ENCODE measurements at places on chromosomes 5 and 9. TPM values are rescaled to one million over a fixed set of nuclear protein-coding genes. Genes with fewer than 3 reads are reported as not detected.

Gene HEMGN
- total RNA-seq, result 4.2 TPM

Gene ZBED3
- total RNA-seq, result 4.0 TPM

Gene NUTM2F
- total RNA-seq, result not detected

DNA sequence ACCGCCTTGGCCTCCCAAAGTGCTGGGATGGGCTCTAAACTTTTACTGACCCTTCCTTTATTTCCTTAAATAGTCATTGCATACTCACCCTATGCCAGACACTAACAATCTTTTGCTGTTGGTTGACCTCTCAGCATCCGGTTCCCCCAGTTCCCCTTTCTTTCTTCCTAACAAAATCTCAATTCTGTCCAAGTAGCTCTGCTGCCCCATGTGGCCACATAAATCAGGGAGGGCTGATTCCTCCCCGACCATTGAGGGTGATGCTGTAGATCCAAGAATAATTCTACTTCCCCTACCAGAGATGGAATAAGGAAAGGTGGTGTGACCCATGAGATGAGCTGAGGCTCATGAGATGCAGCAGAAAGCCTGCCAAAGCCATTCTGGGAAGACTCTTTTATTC lies 315.3 kb upstream of the MSX2 start:
- DNase-seq, result no peak

- no peak for DNase-seq
These were observed 247.1 kb upstream of the CCNG1 start for GRCh38 chr5:163190283-163190682.

DNA sequence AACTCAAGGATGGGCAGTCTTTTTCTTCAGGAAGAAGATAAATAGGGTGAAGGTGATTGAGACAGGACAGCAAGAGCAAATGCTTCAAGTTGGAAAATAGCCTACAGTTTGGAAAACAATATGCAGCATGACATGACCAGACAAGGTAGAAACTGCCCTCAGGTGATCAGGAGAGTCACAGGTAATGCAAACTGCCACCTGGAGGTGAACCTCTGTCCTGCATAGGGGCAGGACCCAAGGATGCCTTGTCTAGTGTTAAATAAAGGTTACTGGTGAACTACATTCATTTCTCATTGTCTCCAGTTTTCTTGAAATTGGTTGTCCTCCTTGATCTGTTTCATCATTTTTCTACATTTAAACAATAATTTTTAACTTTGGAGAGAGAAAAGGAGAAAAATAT lies 232.1 kb downstream of the SEMA5A start:
- no peak for DNase-seq

DNA sequence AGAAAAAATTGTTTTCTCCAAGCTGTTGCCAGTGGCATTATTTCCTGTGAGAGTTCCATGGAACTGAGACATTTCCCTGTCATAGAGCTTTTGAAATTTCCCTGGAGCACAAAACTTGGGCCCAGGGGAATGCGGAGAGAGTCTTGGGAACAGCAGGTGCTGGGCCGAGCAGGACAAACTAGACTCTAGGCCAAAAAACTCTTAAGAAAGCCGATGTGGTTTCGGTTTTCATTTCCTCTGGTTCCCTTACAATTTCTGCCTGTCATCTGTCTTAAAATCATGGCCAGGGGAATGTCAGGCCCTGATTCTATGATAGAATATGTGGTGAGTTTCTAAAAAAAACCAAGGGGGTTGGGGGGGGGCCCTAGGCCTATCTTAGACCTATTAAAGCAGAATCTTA lies 4.6 kb downstream of the SLC35A4 start:
- DNase-seq, result no peak

GRCh38 chr9:81394881-81395675 lies 294.3 kb downstream of the TLE1 start:
- DNase-seq, result no peak

DNA sequence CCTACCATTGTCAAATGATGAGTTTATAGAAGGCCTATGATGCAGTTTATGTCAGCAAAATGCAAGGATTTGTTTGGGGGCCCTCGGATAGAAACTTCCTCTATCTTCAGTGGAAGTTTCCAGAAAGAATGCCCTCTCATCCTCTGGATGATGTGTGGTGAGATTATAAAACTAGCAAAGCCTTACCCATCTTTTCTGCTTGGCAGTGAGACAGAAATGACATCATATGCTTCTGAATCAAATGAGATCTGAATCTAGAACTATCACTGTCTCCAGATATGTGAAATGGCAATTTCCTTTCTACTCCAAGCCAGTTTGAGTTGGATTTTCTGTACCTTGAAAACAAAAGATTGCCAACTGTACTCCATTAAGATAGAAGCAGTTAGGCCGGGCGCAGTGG lies 60.4 kb upstream of the CKMT2 start:
- no peak for DNase-seq

GRCh38 chr5:42005561-42006153 lies 80.6 kb downstream of the FBXO4 start:
- DNase-seq, result no peak

DNA sequence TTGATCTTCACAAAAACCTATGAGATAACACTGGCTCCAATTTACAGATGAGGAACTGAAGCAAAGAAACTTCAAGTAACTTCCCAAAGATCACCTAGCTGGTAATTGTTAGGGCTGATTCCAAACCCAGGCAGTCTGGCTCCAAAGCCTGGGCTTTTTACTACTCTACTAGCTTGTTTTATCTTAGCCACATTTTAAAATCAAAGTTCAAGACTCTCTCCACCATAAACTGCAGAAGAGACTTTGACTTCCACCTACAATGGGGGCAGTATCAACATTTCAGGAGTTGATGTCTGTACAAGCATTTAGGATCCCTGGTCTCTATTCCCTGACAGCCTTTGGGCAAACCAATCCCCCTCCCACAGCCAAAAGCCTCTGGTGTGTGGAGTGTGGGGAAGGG lies 33.8 kb downstream of the LHFPL2 start:
- DNase-seq, result no peak

Gene UBE2QL1
- total RNA-seq, result not detected

DNA sequence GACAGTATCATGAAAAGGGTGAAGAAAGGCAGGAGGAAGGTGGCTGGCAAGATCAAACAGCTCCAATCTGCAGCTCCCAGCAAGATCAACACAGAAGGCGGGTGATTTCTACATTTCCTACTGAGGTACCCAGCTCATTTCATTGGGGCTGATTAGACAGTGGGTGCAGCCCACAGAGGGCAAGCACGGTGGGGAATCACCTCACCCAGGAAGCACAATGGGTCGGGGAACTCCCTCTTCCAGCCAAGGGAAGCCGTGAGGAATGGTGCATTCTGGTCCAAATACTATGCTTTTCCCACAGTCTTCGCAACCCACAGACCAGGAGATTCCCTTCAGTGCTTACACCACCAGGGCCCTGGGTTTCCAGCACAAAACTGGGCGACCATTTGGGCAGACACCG lies 66.8 kb downstream of the CAMSAP1 start:
- DNase-seq, result no peak

Gene SVEP1
- total RNA-seq, result not detected

DNA sequence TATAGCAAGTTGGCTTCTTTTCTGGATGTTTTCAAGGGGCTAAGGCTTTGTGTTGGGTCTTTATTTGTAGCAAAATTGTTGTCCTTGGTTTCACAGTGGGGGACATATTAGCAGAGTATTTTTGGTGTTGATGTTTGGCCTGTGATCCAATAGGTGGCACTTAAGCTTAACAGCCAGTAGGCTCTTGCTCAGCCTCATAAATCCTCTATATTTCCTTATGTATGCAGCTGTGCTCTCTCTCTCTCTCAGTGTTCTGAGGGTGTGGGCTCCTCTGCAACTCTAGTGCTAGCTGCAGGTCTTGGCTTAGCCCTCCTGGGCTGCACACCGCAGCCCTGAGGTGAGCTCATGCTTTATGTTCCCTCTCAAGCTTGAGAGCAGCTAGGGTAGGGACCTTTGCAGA lies 195.0 kb upstream of the GHR start:
- no peak for DNase-seq

Gene TMEM141
- 28.2 TPM for total RNA-seq

DNA sequence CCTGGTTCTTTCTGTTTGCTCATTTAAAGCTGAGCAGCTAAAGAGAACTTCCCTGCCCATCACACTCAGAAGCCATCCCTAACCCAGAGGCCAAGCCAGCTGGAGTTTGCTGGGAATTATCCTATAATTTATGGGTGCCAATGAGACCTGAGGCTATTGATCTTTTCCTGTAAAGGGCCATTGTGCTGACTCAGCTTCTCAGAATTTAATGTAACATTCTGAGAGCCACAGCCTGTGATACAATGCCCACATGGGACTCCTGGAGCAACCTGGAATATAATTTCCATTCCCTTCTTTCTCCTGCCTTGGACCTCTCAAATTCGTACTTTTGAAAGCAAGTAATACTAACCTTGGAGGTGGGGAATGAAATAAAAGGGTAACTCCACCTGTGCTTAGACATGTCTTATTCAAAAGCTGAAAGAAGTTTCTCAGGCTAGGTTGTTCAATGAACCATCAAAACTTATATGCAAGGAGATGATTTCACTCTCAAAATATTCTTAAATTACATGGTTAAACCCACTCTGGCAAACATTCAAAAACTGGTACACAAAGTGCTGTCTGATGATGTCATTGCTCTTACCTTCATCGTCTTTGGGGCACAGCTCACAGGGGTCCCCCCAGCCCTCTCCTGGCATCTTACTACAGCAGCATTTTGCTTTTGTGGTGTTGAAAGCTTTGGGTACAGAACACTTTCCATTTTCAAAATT lies 206.7 kb downstream of the SLC12A2 start:
- DNase-seq, result no peak

Gene KCNV2
- total RNA-seq, result not detected

Gene ANKRD34B
- 0.22 TPM for total RNA-seq

- no peak for DNase-seq
These were observed 48.4 kb downstream of the GPR21 start for GRCh38 chr9:123081824-123082223.

DNA sequence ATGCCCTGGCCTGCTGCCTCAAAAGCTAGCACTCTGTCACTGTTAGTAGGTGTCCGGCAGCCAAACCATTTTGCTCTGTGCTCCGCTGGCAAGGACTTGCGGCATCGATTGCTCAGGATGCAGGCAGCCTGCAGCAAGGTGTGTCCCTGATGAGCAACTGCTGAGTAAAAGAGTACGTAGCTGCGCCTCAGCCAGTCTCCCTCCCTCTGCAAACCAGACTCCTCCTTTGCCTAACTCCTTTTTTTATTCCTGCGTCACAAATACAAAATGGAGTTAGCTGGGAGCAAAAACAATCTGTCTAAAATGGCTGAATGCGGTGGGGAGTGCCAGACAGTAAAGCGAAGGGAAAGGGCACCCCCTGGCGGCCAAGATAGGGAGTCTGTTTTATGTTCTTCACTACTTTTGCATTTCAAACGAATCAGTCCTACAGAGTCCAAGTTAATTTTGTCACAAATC lies 61.1 kb downstream of the DIAPH1 start:
- peak; percentile 69 for DNase-seq

Gene SERF1A
- total RNA-seq, result 23.1 TPM

GRCh38 chr9:30628915-30629567 lies 1755.4 kb upstream of the ACO1 start:
- DNase-seq, result no peak

DNA sequence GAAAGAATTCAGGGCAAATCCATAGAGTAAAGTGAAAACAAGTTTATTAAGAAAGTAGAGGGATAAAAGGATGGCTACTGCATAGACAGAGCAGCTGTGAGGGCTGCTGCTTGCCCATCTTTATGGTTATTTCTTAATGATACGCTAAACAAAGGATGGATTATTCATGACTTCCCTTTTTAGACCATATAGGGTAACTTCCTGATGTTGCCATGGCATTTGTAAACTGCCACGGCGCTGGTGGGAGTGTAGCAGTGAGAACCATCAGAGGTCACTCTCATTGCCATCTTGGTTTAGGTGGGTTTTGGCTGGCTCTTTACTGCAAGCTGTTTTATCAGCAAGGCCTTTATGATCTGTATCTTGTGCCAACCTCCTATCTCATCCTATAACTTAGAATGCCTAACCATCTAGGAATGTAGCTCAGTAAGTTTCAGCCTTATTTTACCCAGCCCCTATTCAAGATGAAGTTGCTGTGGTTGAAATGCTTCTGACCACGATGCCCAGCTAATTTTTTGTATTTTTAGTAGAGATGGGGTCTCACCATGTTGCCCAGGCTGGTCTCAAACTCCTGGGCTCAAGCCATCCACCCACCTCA lies 42.1 kb downstream of the RFK start:
- DNase-seq, result no peak

DNA sequence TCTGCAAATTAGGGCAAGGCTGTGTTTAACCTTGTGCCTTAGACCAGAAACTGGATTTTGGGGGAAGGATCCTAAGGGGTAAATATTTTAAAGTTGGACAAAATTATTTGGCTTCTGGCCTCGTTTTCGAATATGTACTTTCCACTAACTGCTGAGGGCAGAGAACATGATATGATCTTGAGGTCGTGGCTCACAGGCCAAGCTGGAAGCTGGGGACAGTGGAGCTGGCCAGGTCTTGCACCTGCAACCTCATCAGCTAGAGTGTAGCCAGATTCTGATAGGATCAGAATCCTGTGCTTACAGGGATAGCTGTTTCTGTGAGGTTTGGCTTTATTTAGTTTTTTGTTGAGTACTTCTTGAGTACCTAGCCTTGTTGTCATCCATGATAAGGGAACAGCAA lies 24.9 kb downstream of the MAN2A1 start:
- DNase-seq, result no peak

All from naive thymus-derived CD4-positive, alpha-beta T cell (primary cell).